ENCODE measurements at places on chromosomes 5 and 9.

DNA sequence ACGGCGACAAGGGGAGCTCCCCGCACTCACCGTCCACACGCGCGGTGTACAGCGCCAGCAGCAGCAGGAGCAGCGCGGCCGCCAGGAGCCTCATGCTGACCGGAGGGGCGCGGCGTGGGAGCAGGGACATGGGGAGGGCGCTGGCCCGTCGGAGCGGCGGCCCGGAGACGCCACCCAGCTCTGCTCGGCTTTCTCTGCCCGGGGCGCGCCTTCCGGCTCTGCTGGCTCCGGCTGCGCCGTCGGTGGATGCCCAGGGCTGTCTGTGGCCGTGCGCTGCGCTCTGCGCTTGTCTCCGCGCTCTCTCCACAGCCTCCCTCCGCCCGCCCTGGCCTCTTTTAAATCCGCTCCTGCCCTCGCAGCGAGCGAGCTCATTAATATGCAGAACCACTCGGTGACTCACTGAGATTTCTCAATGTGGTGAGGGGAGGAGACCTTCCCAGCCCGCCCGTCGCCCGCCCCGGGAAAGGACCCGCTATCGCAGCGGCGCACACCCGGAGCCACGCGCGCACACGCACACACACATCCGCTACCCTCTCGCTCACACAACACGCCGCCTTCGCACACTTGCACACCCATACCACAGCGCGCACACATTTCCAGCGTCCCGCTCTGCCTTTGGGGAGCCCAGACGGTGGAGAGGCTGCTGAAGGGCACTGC lies at the start of gene CXCL14:
CXCL14 (minus strand) TSS at position 307 of the 657 bp plus-strand sequence; CDS start at position 94, 213 bp downstream.
- no peak for DNase-seq

DNA sequence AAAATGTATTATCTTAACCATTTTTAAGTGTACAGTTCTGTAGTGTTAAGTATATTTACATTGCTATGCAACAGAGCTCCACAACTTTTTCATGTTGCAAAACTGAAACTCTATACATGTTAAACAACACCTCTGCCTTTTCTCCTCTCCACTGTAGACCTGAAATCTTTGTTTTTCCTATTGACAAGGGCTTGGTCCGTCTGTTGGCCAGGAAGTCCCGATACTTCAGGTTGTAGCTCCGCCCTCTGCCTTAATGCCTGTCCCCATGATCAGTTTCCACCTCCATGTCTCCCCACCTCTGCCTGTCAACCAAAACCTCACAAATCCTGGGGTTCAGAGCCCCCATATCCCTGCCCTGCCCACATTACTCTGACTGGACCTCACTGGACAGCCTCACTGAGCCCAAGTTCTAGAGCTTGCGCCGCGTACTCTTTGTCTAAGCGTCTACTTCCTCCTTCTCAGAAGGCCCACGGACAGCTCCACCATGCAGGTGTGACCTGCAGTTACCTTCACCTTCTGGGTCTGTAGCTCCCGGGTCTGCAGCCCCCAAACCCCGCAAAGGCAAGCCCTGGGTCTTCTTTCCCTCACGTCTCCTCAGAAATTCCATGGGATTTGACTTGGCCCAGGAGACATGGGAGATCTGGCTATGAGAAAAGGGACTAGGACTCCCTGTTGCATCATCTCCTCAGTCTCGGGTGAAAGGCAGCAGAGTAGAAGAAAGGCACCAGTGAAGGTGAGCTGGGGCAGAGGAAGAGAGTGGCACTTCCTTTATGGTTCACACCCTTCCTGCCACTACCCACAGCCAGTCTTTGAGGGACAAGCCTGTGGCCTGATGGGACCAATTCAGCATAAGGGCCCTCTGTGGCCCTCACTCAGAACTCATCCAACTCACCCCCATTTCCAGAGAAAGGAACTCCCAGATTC lies 8.0 kb downstream of the GLIPR2 start:
- DNase-seq, result no peak

GRCh38 chr5:32276173-32276853 lies 36.4 kb downstream of the MTMR12 start:
- no peak for DNase-seq

GRCh38 chr5:91373600-91373999 lies 9.5 kb downstream of the ARRDC3 start:
- no peak for DNase-seq

GRCh38 chr9:117013440-117013995 lies 326.4 kb downstream of the TRIM32 start:
- DNase-seq, result no peak
